CD4-positive, alpha-beta T cell (primary cell): ENCODE measurements at places on chromosomes 13 and 19.

DNA sequence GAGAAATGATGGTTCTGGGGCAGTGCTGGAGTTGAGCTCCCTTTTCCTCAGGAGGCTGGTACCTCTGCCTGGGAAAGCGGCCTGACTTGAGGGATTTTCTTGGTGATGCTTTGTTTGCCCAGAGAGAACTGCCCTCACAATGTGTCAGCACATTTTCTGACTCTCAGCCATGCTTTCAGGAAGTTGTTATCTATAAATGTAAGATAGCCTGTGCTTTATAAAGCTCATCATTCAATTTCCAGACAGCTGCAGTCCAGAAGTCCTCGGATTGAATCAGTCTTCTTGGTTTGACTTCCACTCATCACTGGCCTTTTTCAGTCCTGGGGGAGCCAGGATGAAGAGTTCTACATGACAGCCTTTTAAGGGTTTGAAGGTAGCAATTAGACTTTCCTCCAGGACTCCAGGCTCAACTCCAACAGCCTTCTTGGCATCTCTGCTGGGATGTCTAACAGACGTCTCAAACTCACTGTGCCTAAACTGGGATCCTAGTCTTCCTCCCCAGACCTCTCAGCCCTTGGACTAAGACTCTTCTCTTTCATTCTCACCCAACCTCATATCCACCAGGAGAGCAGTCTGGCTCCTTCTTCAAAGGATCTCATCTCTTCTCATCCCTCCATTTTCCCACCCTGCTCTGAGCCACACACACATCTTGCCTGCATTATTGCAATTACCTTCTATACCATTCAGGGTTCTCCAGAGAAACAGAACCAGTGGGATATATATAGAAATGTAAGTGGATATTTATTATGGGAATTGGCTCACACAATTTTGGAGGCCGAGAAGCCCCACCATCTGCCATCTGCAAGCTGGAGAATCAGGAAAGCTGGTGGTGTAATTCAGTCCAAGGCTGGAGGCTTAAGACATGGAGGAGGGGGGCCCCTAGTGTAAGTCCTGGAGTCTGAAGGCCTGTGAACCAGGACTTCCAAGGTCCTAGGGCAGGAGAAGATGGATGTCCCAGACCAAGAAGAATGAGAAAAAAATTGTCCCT, 13.1 kb downstream of the ERICH6B start:
- no peak for DNase-seq

DNA sequence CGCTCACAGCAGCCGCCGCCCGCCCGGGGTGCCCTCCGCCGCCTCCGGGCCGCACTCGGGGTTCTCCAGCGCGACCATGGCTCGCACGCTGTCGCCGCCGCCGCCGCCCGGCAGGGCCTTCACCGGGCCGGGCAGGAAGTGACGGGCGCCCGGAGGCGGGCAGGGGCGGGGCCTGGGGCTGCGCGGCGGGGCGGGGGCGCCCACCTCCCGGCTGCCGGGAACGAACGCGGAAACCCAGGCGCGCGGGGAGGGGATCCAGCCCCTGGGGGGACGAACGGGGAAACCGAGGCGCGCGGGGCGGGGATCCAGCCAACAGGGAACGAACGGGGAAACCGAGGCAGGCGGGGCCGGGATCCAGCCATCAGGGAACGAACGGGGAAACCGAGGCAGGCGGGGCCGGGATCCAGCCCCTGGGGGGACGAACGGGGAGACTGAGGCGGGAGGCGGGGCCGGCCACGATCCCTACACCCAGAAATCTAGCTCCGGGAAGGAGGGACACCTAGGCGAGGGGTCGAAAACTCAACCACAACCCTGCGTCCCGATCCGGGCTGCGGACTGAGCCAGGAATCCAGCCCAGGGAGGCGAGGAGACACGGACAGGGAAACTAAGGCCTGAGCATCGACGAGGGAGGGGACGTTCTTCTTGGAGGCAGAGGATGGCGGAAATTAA, at the start of gene R3HDM4:
Gene R3HDM4 (minus strand): TSS at position 140 of the 669 bp plus-strand sequence. CDS start 62 bp downstream, at position 78.
- peak; percentile 76 for DNase-seq

DNA sequence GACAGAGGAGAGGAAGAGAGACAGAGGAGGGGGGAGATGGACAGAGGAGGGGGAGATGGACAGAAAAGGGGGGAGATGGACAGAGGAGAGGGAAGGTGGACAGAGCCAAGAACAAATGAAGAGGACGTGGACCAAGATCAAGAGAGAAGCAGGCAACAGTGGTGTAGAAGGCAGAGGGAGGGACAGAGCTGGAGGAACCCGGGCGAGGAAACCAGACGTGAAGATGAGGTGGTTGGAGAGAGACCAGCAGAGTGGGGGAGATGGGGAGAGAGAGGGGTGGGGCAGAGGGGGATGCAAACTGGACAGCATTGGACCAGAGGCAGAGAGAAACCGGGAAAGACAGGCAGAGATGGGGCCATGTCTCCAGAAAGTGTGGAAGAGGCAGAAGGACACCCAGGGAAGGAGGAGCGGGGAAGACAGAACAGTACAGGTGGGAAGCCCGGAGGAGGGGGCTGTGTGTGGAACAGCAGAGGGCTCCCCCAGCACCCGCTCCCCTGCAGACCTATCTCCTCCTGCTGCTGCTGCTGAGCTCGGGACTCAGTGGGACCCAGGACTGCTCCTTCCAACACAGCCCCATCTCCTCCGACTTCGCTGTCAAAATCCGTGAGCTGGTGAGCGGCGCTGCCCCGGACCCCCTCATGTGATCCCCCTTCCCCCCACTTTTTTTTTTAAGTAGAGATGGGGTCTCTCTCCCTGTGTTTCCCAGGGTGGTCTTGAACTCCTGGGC, 1.3 kb downstream of the FLT3LG start:
- DNase-seq: no peak

DNA sequence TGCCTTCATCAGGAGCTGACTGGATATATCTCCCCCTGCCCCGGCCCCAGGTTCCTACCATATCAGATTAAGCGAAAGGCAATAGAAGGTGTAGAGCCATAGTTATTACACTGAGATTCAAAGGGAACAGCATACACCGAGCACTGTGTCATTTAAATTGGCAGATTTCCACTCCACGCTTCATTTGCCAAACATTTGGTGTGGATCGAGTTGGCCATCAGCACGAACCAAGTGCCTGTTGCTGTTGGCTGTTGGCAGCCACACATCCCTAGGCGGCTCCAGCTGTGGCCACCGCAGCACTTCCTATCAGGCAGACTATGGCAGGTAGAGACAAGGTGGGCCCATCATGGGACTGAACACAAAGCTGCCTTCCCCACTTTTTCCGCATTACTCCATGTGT, 115.8 kb downstream of the CCNA1 start:
- no peak for DNase-seq

- no peak for DNase-seq
Observed at GRCh38 chr19:2014131-2014571, 1.4 kb downstream of the BTBD2 start.

DNA sequence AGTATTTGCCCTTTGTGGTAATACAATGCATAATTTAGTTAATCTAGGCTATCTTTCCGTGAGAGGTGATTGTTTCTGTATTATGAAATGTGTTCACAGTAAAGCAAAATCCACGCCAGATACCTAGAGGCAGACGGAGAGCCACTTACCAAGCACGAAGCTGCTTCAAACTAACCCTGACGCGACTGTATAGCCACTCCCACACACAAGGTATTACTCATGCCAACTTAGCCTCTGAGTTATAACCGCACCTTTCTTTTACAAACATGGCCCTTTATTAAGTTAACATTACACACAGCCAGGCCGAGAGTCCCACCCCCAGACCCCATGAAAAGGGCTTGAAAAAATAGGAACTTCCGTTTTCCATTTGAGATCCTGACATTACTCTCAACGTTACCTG, 185.7 kb downstream of the ABCC4 start:
- DNase-seq: no peak

DNA sequence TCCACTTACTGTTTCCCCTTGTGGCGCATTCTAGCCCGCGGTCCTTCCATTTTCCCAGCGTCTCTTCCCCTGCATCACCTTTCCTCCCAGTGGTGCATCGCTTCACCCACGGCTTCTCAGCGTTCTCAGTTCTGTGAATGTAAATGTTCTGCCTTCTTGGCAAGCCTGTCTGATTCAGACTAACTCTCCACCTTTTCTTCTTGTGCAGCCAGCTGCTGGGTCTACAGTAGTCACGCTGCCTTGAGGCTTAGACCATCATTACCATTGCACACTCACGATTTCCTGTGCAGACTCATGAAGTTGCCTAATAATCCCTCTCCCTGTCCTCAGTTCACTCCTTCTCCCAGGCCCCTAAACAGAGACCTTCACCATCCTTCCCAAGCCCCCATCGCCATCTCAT, 75.0 kb downstream of the DHRS12 start:
- DNase-seq: no peak

DNA sequence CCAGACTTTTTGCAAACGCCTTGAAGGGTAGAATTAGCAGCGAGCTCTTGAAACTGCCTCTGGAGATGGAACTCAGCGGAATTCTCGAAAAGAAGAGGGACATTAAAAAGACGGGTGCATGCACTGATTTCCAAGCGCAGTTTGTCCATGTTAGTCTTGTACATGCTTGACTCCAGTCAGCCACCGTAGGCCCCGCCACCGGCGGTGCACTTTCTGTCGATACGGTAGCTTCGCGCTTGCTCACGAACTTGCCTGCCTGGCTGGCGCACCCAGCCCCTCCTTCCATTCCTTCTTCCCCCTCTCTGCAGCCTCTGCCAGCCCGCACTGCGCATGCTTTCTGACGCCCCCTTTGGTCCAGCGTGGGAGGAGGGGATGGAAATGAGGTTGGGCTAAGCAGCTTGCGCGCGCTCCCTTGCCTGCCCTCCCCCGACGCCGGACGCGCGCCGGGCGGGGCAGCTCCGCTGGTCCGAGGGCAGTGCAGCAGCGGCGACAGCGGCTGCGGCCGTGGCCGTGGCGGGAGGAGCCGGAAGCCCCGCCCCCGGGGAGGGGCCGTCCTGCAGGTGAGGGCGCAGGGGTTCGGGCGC, at the start of gene ZNF575:
Gene ZNF575 (plus strand): TSS at position 227 of the 584 bp plus-strand sequence. CDS start 1,235 bp downstream, outside the sequence.
- peak; percentile 72 for DNase-seq

GRCh38 chr19:48249502-48250014, 6.2 kb downstream of the CARD8 start:
- peak; percentile 71 for DNase-seq

GRCh38 chr13:33489563-33489962, 204.0 kb upstream of the STARD13 start:
- no peak for DNase-seq

DNA sequence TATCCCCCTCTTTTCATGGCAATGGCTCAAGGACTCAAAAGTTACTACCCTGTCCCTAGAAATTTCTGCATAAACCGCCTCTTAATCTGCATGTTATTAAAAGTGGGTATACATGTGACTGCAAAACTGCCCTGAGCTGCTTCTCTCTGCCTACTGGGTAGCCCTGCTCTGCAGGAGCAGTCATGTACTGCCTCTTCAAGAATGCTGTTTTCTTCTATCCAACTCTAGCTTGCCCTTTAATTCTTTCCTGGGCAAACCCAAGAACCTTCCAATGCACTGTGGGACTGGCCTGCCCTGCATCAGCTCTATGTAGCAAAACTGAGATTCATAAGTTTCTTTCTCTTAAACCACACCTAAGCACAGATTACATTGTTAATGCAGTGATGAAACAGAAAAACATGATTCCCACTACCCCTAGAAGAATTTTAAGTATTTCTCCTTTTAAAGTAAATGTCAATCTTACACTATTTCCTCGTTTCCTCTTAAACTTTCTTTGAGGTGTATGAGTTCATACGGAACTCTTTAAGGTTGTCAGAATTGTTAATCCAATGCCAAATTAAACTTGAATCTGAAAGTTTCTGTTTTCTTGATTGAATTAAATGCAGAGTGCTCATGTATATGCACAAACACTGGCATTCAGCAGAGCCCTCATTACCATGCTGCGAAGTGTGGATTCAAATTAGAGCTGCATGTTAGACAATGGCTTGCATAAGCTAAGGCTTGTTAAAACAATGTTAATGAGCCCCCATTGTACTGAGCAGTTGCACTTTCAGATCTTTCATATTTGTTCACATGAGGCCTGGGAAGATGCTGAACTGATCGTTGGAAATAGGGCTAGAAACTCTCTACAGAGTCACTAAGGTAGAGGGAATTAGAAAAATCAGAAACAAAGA, 669.9 kb upstream of the PCDH20 start:
- no peak for DNase-seq

DNA sequence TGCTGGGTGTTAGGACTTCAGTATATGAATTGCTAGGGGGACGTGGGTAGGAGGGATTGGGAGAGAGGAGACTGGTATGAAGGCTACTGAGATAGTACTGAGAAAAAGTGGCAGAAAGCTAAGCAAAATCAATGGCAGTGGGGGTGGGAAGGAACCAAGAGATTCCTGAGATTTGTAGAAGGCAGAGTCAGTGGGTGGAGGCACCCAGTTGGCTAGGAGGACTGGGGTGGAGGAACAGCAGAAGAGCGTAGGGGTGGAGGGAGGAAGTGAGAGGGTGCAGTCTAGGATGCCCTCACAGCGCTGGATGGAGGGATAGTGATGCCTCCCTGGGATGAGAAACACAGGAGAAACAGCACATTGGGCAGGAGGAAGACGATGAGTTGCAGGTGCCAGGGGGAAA, 5.6 kb upstream of the MEDAG start:
- DNase-seq: no peak

DNA sequence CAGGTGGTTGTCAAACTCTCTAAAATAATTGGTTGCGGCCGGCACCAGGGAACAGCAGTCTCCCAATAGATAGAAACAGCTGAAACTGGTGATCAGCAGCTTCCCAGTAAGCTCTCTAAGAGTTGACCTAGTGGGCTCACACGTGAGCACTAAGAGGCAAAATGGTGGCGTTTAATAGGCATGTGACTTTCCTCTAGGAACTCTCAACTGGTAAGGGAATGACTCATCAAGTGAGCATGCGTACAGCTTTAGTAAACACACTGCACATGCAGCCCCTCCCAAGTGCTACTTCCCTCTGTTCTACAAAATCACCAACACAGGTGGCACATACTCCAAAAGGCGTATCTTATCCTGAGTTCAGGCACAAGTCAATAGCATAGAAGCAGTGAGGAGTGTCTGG, 41.7 kb downstream of the TNFSF11 start:
- no peak for DNase-seq

- DNase-seq: no peak
Observed at GRCh38 chr13:51191743-51192142, 30.5 kb upstream of the FAM124A start.

- DNase-seq: no peak
Observed at GRCh38 chr13:73174521-73175010, 115.8 kb downstream of the KLF5 start.

- no peak for DNase-seq
Observed at GRCh38 chr13:24056616-24057137, 103.8 kb upstream of the SPATA13 start.

GRCh38 chr19:8529369-8530006, 15.5 kb upstream of the ZNF414 start:
- no peak for DNase-seq

GRCh38 chr19:6099599-6099998, 10.7 kb downstream of the RFX2 start:
- no peak for DNase-seq

- DNase-seq: peak; percentile 41
Observed at GRCh38 chr19:18416778-18417249, 2.4 kb upstream of the SSBP4 start.
